ENCODE measurements at places on chromosomes 11 and 22.

- no peak for DNase-seq
These were observed 30.8 kb upstream of the GLYAT start for GRCh38 chr11:58762284-58763119.

- DNase-seq: no peak
These were observed 105.9 kb upstream of the BDNF start for GRCh38 chr11:27806122-27806521.

GRCh38 chr22:25492841-25493734 lies 71.4 kb upstream of the GRK3 start:
- no peak for DNase-seq

- peak; percentile 7 for DNase-seq
These were observed 71.4 kb upstream of the MPEG1 start for GRCh38 chr11:59283825-59284772.

DNA sequence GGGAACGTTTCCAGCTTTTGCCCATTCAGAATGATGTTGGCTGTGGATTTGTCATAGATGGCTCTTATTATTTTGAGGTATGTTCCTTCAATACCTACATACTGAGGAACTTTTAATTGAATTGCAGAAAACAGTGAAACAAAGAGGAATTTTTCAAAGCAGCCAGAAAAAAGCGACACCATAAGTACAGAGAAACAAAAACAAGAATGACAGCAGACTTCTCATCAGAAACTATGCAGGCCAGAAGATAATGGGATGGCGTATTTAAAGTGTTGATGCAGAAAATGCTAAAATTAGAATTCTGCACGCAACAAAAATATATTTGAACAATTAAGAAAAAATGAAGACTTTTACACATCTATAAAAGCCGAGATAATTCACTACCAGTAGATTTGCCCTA lies 95.4 kb upstream of the TIMP3 start:
- no peak for DNase-seq

- no peak for DNase-seq
These were observed 146.0 kb downstream of the RRAS2 start for GRCh38 chr11:14212986-14213385.

DNA sequence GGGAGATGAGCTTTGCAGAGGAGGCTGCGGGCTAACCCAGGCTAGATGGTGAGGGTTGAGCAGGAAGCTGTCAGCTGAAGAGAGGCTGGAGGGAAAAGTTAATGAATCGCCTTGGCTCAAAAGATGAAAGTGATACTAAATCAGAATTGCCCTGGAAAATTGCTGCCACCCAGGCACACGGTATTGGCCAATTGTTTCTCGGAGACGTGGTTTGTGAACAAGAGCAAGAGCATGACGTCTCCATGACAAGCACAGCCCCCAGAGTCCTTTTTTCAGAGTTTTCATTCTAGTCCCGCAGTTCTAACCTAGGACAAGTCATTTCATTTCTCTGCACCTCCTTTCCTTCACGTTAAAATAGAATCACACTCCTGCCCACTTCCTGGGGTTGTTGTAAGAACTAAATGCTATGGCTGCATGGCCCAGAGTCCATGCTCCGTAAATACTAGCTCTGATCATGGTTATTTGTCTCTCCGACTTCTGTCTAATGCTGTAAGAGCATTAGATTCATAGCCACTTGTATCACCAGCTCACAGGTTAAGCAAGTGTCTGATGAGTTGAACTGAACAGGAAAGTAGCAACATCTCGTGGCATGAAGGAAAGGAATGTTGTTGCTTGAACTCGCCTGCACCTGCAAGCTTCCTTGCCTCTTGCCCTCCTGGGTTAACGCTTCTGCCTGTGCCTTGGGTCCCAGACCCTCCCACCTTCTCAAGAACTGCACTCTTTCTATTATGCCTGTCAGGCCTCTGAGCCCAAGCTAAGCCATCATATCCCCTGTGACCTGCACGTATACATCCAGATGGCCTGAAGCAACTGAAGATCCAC lies 33.8 kb upstream of the NUP50 start:
- DNase-seq: no peak

- no peak for DNase-seq
These were observed 34.0 kb downstream of the HIPK3 start for GRCh38 chr11:33291004-33291777.

DNA sequence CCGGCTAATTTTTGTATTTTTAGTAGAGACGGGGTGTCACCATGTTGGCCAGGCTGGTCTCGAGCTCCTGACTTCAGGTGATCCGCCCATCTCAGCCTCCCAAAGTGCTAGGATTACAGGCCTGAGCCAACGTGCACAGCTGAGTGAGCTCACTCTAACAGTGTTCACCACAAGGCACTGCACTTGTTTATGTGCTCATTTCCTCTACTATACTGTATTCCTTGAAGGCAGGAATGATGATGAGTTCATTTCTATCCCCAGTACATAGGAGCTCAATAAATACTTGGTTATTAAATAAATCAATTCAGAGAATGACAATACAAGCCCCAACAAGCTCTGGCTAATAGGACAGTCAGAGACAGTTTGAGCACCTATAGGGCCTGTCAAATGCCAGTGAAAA lies 29.1 kb downstream of the ALG8 start:
- no peak for DNase-seq

- DNase-seq: no peak
These were observed 1.6 kb upstream of the ARL14EP start for GRCh38 chr11:30321321-30321720.

All from stimulated activated CD8-positive, alpha-beta memory T cell treated with anti-CD3 and anti-CD28 coated beads, Interleukin-7, amount 100 ng/mL, for 24 hours (primary cell).